ENCODE measurements at places on chromosomes 12 and 14.

DNA sequence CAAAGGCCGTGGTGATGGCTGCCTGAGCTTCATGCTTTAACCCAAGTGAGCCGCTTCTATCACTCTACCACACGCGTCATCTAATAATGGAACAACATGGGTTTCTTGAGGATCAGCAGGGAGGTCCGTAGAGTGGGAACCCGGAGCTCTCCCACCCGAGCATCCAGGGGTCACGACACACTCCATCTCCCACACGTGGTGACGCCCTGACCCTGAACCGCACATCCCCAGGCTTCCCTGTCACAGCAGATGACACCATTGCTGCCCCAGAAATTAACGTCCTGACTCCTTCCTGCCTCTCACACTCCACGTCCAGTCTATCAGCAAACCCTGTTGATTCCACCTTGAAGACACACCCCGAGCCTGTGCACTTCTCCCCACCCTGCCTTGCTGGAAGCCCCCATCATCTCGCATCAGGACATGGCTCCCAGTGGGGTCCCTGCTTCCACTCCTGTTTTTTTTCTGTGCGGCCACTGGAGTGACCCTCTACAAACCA, 163.2 kb downstream of the PIWIL1 start:
- DNase-seq: no peak

DNA sequence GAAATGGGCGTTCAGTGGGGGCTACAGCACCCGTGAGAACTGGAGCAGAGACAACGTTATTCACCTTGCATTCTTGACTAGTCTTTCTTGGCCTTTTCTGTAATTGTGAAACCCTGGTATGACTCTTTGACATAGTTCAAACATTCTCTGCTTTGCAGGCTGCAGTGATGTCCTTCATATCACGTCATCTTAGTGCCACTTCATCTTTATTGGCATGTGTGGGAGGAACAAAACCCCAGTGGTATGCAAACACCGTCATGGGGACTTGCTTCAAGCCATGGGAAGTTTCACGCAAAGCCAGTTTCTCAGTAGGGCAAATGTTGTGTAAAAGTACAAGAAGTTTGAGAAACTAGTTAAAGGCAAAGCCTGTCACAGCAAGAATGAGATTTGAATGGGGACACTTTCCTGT, 20.2 kb upstream of the DUSP16 start:
- no peak for DNase-seq

- DNase-seq: no peak
These were observed 68.0 kb downstream of the PDE3A start for GRCh38 chr12:20436316-20436715.

GRCh38 chr14:70622111-70622712, 19.5 kb upstream of the TTC9 start:
- DNase-seq: no peak

- no peak for DNase-seq
These were observed 22.3 kb downstream of the CRADD start for GRCh38 chr12:93699271-93700145.

GRCh38 chr12:112443916-112444315, 25.2 kb downstream of the PTPN11 start:
- DNase-seq: no peak

DNA sequence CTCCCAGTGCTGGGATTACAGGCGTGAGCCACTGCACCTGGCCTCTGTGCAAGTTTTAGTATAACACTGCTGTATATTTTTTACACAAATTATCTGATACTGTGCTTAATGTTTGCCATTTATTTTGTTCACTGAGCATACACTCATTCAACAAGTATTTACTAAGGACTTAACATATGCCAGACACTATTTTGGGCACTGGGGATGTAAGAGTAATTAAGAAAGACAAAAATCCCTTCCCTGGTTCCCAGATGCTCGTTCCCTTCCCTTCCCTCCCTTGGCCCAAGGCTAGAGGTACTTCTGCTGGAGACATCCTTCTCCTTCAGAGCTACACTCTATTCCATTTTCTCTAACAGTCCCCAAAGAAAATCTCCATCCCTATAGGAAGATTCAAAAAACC, 12.5 kb downstream of the CIT start:
- no peak for DNase-seq

GRCh38 chr14:101591121-101591520, 29.8 kb downstream of the DIO3 start:
- no peak for DNase-seq

DNA sequence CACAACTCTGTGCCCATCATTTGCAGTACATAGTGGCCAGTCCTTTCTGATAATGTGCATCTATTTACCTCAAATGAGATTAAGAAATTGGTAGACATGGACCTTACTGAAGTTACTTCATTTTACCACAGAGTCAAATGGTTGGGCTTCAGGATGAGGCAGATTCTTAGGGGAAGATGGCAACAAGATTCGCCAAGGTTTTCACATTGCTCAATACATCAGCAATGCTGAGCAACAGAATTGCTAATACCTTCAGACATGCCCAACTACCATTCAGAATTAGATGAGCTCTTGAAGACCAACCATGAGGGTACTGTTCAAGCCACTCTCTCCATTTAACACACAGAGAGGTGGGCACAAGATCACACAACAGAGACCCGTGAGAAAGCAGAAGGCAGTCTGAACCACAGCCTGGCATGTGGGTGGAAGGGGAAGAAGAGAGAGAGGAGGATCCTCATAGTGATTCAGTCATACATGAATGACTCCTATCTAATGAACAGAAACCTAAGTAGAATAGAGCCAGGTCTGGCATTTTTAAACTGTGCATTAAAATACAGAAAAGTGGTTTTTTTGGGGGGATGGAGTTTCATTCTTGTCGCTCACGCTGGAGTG, 28.5 kb downstream of the CPM start:
- DNase-seq: no peak

GRCh38 chr12:29073631-29074239, 75.3 kb upstream of the FAR2 start:
- DNase-seq: peak; percentile 58

GRCh38 chr14:99755629-99756603, 37.3 kb upstream of the EML1 start:
- peak; percentile 36 for DNase-seq

- no peak for DNase-seq
These were observed 19.2 kb upstream of the PPP2R5E start for GRCh38 chr14:63562405-63562804.

Data from substantia nigra (tissue), 51 donors.